ENCODE measurements at places on chromosomes 4 and X. TPM values are rescaled to one million over a fixed set of nuclear protein-coding genes. Genes with fewer than 3 reads are reported as not detected.

DNA sequence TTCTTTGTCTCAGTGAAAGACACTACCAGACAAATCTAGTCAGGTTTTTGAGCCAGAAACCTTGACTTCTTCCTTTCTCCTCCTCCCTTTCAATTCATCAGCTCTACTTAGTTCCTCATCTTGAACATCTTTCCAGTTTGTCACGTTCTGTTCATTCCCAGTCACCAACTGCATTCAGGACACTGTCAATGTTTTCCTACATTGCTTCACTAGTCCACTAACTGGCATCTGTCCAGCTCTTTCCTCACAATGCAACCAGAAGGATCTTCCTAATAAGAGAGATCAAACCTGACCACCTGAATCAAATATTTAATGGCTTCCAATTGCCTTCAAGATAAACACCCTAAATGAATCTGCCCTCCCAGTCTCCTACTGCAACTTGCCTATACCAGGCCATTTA lies 52.5 kb downstream of the SYNPO2 start:
- H3K4me3 ChIP-seq = no peak overlapping the region
- H3K4me1 ChIP-seq = peaks cover 29% of the 10 kb centered on the region
- H3K27ac ChIP-seq = no peak overlapping the region
- H3K27me3 ChIP-seq = no peaks in the 10 kb centered on the region
- no peaks in the 10 kb centered on the region for H3K36me3 ChIP-seq

DNA sequence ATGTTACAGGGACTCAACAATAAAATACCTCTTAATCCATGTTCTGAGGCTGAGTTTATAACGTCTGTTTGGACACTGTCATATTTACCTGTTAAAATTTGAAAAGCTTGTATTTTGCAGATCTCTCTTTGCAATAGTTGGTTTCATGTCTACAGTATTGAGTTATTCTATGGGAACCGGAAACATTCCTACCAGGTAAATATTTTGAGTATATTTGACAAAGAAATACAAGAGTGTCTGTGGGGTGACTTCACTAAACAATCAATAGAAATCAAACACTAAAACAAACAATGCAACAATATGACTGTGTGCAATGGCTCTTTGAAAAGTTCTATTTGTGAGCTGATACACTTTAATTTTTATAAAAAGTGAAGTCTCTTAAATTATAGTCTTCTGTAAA lies 47.7 kb upstream of the CXCL8 start:
- H3K27me3 ChIP-seq = peaks cover 2% of the 10 kb centered on the region
- H3K27ac ChIP-seq = no peak overlapping the region
- H3K4me3 ChIP-seq = no peak overlapping the region
- peaks cover 7% of the 10 kb centered on the region for H3K4me1 ChIP-seq

The SSX4 gene
- total RNA-seq = not detected

- no peak for DNase-seq
- H3K27ac ChIP-seq = no peak overlapping the region
- H3K27me3 ChIP-seq = no peaks in the 10 kb centered on the region
- H3K36me3 ChIP-seq = no peaks in the 10 kb centered on the region
- H3K4me3 ChIP-seq = no peak overlapping the region
- H3K4me1 ChIP-seq = peaks cover 16% of the 10 kb centered on the region
Observed at GRCh38 chrX:118493653-118494297, 1.8 kb upstream of the DOCK11 start.

DNA sequence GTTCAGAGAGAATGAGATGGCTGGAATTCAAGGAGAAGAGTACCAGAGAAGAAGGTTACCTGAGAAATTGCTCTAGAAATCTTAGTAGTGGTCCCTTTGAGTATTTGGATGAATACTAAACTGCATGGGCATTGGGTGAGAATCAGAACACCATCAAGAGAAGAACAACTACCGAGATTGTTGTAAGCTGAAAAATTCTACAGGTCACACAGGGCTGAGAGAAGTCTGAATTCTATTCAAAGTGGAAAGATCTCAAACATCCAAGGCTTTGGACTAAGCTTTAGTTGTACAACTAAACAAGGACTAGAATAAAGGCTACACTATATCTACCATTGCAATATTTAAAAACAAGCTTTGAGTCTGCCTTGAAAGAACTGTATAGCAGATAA lies 40.8 kb downstream of the LRBA start:
- H3K36me3 ChIP-seq = peaks cover 16% of the 10 kb centered on the region
- no peak for DNase-seq
- no peak overlapping the region for H3K27ac ChIP-seq
- no peaks in the 10 kb centered on the region for H3K27me3 ChIP-seq

Measured in mesothelial cell of epicardium (in vitro differentiated cells).